ENCODE measurements at places on chromosomes 7 and 10. TPM values are rescaled to one million over a fixed set of nuclear protein-coding genes. Genes with fewer than 3 reads are reported as not detected.

DNA sequence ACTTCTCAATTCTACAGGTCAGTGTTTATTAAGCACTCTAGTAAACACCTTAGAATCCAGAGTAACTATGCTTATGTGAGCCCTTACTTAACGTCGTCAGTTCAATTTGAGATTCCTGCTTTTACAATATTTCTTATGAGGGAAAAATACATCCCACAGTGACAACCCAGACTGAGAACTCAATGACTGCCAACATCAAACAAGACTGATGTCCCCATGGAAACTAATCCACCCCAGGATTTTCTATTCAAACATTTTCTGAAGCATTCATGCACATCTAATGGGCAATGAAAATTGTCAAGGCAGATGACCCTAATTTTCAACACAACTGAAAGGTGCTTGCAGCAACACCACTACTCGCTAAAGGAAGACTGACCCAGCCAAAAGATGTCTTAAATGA, 67.0 kb downstream of the ATE1 start:
- DNase-seq = no peak
- peaks cover 17% of the 10 kb centered on the region for H3K36me3 ChIP-seq
- H3K27me3 ChIP-seq = no peaks in the 10 kb centered on the region

GRCh38 chr7:26705567-26705966, 158.8 kb downstream of the SKAP2 start:
- H3K27me3 ChIP-seq = no peaks in the 10 kb centered on the region
- H3K4me3 ChIP-seq = no peak overlapping the region
- no peak for DNase-seq
- no peaks in the 10 kb centered on the region for H3K36me3 ChIP-seq
- no peak overlapping the region for H3K27ac ChIP-seq
- H3K4me1 ChIP-seq = no peaks in the 10 kb centered on the region

DNA sequence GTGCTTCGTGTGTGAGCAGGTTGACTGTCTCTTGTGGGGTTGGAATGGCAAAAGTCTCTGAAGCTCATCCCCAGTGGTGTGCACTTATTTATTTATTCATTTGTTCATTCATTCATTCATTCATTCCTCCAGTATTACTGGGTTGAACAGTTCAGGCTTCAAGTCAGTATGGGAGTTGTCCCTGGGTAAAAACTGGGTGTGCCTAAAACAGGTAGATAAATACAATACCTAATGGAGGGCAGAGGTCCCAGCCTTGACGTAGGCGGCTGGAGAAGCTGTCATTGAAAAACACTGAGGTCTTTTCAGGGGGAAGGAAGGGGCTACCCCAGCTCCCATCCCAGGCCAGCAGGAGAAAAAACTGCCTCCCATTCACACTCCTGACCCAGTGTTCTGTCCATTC, 11.0 kb downstream of the CASP7 start:
- DNase-seq = no peak
- H3K27ac ChIP-seq = no peak overlapping the region
- peaks cover 52% of the 10 kb centered on the region for H3K36me3 ChIP-seq
- no peaks in the 10 kb centered on the region for H3K27me3 ChIP-seq
- H3K4me1 ChIP-seq = peaks cover 19% of the 10 kb centered on the region

- peaks cover 16% of the 10 kb centered on the region for H3K36me3 ChIP-seq
- H3K4me3 ChIP-seq = no peak overlapping the region
- H3K27me3 ChIP-seq = no peaks in the 10 kb centered on the region
- H3K4me1 ChIP-seq = no peaks in the 10 kb centered on the region
- no peak for DNase-seq
Observed at GRCh38 chr10:110115784-110116520, 91.5 kb upstream of the MXI1 start.

- H3K4me3 ChIP-seq = no peak overlapping the region
- no peak for DNase-seq
- H3K36me3 ChIP-seq = no peaks in the 10 kb centered on the region
- no peak overlapping the region for H3K27ac ChIP-seq
- H3K4me1 ChIP-seq = no peaks in the 10 kb centered on the region
Observed at GRCh38 chr10:66982792-66983474, 57.1 kb downstream of the LRRTM3 start.

- no peaks in the 10 kb centered on the region for H3K27me3 ChIP-seq
- no peak for DNase-seq
- no peak overlapping the region for H3K4me3 ChIP-seq
- H3K36me3 ChIP-seq = no peaks in the 10 kb centered on the region
- H3K27ac ChIP-seq = no peak overlapping the region
Observed at GRCh38 chr7:46003896-46004875, 83.1 kb upstream of the IGFBP3 start.

Gene ZNF679
- total RNA-seq = not detected

DNA sequence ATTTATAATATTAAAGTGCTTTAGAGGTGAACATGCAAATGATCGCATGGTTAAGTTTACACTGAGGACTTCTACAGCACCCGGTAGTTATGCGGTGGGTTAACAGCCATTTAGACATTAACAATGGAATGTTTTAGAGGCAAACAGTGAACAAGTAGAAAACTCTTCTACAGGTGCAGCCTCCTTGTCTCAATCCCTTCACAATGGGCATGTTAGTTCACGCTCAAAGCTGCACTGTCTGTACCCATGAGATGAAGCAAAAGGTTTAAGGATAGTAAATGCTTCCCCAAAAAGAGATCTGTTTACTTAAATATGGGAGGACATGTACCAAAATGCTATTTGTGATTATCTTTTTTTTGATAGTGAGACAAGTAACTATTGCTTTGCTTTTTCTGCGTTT, 25.1 kb downstream of the PUS7 start:
- no peak overlapping the region for H3K4me3 ChIP-seq
- DNase-seq = no peak
- H3K27ac ChIP-seq = no peak overlapping the region
- no peaks in the 10 kb centered on the region for H3K27me3 ChIP-seq
- no peaks in the 10 kb centered on the region for H3K4me1 ChIP-seq
- H3K36me3 ChIP-seq = no peaks in the 10 kb centered on the region

Gene DPYSL4
- 9.9 TPM for total RNA-seq

Gene CCDC172
- not detected for total RNA-seq

DNA sequence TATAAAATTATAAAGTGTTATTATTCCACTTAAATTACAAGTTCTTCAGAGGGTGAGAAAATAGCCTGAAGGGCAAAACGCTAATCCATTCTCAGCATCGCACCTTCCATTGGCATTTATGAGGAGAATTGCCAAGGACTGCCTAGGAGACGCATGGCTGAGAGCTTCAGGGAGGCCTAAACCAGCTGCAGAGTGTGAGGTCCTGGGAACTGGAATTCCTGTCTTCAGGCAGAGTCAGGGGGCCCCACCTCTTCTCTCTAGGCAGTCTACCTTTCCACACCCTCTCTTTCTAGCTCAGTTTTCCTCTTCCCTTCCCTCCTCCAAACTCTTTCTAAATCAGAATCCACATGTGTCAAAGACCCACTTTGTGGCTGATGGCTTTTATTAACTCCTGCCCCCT, 35.3 kb downstream of the LRRC72 start:
- no peaks in the 10 kb centered on the region for H3K36me3 ChIP-seq
- H3K4me3 ChIP-seq = no peak overlapping the region
- H3K27me3 ChIP-seq = no peaks in the 10 kb centered on the region
- peaks cover 24% of the 10 kb centered on the region for H3K4me1 ChIP-seq

Gene PTPRZ1
- not detected for total RNA-seq

GRCh38 chr7:28900311-28900710, 57.8 kb downstream of the TRIL start:
- H3K36me3 ChIP-seq = no peaks in the 10 kb centered on the region
- H3K27me3 ChIP-seq = peaks cover 19% of the 10 kb centered on the region
- no peaks in the 10 kb centered on the region for H3K4me1 ChIP-seq
- no peak for DNase-seq
- no peak overlapping the region for H3K4me3 ChIP-seq

DNA sequence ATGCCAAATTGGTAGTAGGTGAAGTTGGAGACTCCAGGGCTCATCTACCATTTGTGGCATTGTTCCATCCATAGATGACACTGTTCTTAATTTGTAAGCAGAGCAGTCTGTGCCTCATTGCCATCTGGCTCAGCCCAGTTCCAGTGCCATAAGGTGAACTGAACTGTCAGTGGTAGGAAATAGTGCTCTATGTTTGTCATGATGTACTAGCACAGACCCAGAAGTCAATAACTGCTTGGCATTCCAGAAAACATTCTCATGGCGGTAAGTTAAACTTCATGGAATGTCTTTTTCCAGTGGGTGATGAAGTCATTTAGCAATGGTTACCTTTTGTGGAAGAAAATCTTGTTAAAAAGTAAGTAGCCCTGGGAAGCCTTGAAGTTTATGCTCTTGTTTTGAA, 302.7 kb downstream of the SUGCT start:
- H3K4me3 ChIP-seq = no peak overlapping the region
- H3K4me1 ChIP-seq = no peaks in the 10 kb centered on the region
- H3K27me3 ChIP-seq = no peaks in the 10 kb centered on the region

Gene GHRHR
- not detected for total RNA-seq

DNA sequence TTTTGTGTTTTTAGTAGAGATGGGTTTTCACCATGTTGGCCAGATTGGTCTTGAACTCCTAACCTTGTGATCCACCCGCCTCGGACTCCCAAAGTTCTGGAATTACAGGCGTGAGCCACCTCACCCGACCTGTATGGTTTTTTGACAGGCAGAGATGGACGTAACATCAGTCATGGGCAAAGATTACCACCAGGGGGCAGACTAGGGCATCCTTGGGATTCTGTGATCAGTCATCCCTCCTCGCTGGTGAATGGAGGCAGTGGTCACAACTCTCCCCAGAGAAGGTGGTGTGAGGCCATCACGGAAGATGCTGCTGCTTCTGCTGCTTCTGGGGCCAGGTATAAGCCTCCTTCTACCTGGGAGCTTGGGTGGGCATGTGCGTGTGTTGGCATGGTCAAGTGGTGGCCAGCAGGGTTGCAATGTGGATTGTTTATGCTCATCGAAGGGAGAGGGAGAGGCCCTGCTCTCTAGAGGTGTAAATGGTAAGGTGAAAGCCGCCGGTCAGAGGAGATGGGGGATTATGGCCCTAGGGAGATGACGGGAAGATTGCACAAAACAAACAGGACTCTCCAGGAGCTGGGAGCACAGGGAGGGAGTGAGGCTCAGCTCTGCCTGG, 122.7 kb upstream of the PRSS1 start:
- H3K4me1 ChIP-seq = peaks cover 4% of the 10 kb centered on the region
- peak overlapping the region; percentile 79 for H3K4me3 ChIP-seq
- H3K27me3 ChIP-seq = no peaks in the 10 kb centered on the region
- no peaks in the 10 kb centered on the region for H3K36me3 ChIP-seq
- peak; percentile 77 for DNase-seq

- no peaks in the 10 kb centered on the region for H3K27me3 ChIP-seq
- no peak for DNase-seq
- no peak overlapping the region for H3K4me3 ChIP-seq
- H3K27ac ChIP-seq = no peak overlapping the region
- no peaks in the 10 kb centered on the region for H3K4me1 ChIP-seq
- H3K36me3 ChIP-seq = no peaks in the 10 kb centered on the region
Observed at GRCh38 chr7:136325027-136325426, 347.9 kb upstream of the MTPN start.

GRCh38 chr10:80202934-80203834, 2.2 kb downstream of the ANXA11 start:
- no peaks in the 10 kb centered on the region for H3K27me3 ChIP-seq
- DNase-seq = peak; percentile 77
- H3K27ac ChIP-seq = peak overlapping the region; percentile 82
- peaks cover 68% of the 10 kb centered on the region for H3K4me1 ChIP-seq
- peaks cover 2% of the 10 kb centered on the region for H3K36me3 ChIP-seq

Gene CYP2E1
- total RNA-seq = 1.4 TPM
